ENCODE measurements at places on chromosomes 7 and 10. TPM values are rescaled to one million over a fixed set of nuclear protein-coding genes. Genes with fewer than 3 reads are reported as not detected.

- no peaks in the 10 kb centered on the region for H3K27me3 ChIP-seq
- H3K4me3 ChIP-seq, result no peak overlapping the region
- H3K36me3 ChIP-seq, result no peaks in the 10 kb centered on the region
- DNase-seq, result no peak
These were observed 70.3 kb upstream of the MYL10 start for GRCh38 chr7:101699399-101699798.

The CCL24 gene
- total RNA-seq, result not detected

DNA sequence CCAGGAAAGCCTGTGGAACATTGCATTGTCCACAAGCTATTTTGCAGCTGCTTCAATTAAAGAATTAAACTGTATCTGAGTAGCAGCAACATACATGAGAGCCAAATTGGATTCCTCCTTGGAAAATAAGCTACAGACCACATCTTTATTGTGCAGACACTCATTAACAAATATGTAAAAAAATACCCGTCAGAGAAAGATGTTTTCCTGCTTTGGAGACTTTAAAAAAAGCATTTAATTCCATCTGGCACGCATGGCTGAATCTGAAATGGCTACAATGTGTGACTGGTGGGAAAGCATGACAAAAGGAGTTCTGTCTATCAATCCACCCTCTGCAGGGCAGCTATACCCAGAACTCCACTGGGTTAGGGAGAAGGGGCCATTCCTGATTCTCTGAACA is 73.1 kb upstream of the HPS1 start:
- H3K27me3 ChIP-seq, result peaks cover 44% of the 10 kb centered on the region
- no peak overlapping the region for H3K27ac ChIP-seq
- DNase-seq, result no peak
- no peaks in the 10 kb centered on the region for H3K36me3 ChIP-seq

- H3K4me1 ChIP-seq, result peaks cover 16% of the 10 kb centered on the region
- H3K36me3 ChIP-seq, result no peaks in the 10 kb centered on the region
- H3K27ac ChIP-seq, result no peak overlapping the region
- DNase-seq, result no peak
These were observed 81.9 kb downstream of the EGFR start for GRCh38 chr7:55100544-55101327.

The OPN1SW gene
- total RNA-seq, result not detected

GRCh38 chr10:33921970-33922605 is 587.6 kb upstream of the NRP1 start:
- DNase-seq, result no peak
- no peak overlapping the region for H3K4me3 ChIP-seq

The ATOH7 gene
- total RNA-seq, result not detected

The AP3M1 gene
- total RNA-seq, result 34.4 TPM

The ATRNL1 gene
- total RNA-seq, result 1.3 TPM

- H3K36me3 ChIP-seq, result no peaks in the 10 kb centered on the region
- H3K27ac ChIP-seq, result no peak overlapping the region
- DNase-seq, result no peak
These were observed 73.5 kb downstream of the LRRN3 start for GRCh38 chr7:111164442-111164841.

GRCh38 chr10:104034401-104035193 is 51.1 kb downstream of the COL17A1 start:
- no peak overlapping the region for H3K27ac ChIP-seq
- no peaks in the 10 kb centered on the region for H3K4me1 ChIP-seq
- H3K36me3 ChIP-seq, result peaks cover 17% of the 10 kb centered on the region
- H3K27me3 ChIP-seq, result no peaks in the 10 kb centered on the region

GRCh38 chr7:2517678-2518507 is 1.7 kb upstream of the LFNG start:
- H3K4me1 ChIP-seq, result peaks cover 28% of the 10 kb centered on the region
- H3K27ac ChIP-seq, result no peak overlapping the region

The PON3 gene
- 2.6 TPM for total RNA-seq

GRCh38 chr10:67629461-67629971 is 66.5 kb downstream of the CTNNA3 start:
- peaks cover 5% of the 10 kb centered on the region for H3K4me1 ChIP-seq
- no peak for DNase-seq
- H3K27me3 ChIP-seq, result no peaks in the 10 kb centered on the region
- H3K27ac ChIP-seq, result no peak overlapping the region

The HOXA3 gene
- 9.2 TPM for total RNA-seq

- H3K27ac ChIP-seq, result no peak overlapping the region
- no peaks in the 10 kb centered on the region for H3K27me3 ChIP-seq
- no peaks in the 10 kb centered on the region for H3K36me3 ChIP-seq
- no peak overlapping the region for H3K4me3 ChIP-seq
These were observed 897.8 kb downstream of the SORCS3 start for GRCh38 chr10:105538874-105539273.

DNA sequence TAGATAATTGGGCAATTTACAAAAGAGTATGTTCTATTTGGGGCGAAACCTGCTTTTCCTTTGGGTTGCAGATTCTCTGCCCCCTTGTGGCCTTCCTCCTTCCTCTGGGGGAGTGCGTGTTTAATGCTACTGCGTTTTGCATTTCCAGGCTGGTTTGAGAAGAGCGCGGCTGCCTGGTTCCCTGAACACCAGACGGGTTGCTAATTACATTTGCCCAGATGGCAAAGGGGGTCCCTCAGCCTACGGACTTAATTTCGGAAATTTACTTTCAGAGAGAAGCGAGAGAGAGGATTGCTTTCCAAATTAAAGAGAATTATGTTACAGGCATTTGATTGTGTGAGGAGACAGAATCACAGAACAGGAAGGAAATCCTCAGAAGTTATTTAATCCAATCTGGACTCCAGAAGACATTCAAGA is 91.9 kb upstream of the JAZF1 start:
- H3K27me3 ChIP-seq, result no peaks in the 10 kb centered on the region
- peak overlapping the region; percentile 36 for H3K4me3 ChIP-seq
- no peaks in the 10 kb centered on the region for H3K36me3 ChIP-seq
- no peak overlapping the region for H3K27ac ChIP-seq
- H3K4me1 ChIP-seq, result peaks cover 3% of the 10 kb centered on the region
- peak; percentile 24 for DNase-seq

The GFRA1 gene
- total RNA-seq, result 0.30 TPM

The NUPR2 gene
- not detected for total RNA-seq

Data from HCT116 (cell line).